ENCODE measurements at places on chromosomes 12 and 14.

DNA sequence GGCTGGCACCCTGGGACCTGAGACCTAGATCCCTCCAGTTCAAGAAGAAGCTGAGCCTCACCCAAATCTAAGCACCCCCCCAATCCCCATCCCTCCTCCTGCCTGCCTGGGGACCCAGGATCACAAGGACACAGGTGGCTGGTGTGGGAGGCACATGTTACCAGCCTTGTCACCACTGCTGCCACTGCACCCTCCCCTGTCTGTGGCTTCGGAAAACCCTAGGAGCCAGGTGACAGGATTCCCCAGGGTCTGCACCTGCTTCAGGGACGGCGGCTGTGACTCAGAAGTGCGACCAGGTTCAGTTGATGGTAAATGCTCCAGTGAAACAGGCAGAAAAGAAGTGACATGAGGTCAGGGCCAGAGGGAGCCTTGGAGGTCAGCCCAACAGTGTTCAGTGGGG is 62.8 kb upstream of the FAM222A start:
- DNase-seq = no peak

GRCh38 chr14:105938055-105938863 is 411.9 kb downstream of the TMEM121 start:
- no peak for DNase-seq

DNA sequence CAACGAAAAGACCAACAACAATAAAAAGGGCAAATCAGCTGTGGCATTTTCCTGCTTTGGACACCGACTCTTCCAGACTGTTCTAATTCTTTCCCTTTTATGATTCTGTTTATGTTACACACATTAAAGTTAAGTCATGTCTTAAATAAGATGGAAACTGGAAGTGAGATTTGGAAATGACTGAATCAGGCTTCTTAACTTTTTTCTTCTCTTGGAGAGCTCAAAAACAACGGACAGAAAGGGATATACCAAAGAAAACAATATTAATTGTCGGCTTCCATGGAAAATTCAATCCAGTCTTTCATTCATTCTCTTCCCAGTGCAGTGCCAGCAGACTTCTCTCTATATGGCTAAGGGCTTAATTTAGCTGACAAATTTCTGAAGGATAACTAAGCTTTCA is 214.9 kb upstream of the DDHD1 start:
- no peak for DNase-seq

GRCh38 chr14:91862417-91862816 is 4.9 kb downstream of the TC2N start:
- DNase-seq = no peak

DNA sequence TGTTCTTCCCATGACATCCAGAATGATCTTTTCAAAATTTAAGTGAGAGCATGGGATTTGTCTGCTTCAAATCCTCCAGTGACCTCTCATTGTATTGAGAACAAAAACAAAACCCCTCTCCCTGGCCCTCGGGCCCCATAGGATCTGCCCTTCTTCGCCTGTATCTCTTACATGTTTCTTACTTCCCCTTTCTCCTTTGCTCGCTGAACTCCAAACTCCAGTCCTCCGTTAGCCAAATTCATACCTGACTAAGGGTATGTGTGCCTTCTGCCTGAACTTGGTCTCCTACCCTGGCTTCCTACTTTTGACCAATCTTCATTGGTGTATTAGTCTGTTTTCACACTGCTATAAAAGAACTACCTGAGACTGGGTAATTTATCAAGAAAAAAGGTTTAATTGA is 13.2 kb upstream of the TSPAN11 start:
- DNase-seq = no peak

GRCh38 chr14:23299211-23299957 is 3.3 kb downstream of the PPP1R3E start:
- DNase-seq = no peak

DNA sequence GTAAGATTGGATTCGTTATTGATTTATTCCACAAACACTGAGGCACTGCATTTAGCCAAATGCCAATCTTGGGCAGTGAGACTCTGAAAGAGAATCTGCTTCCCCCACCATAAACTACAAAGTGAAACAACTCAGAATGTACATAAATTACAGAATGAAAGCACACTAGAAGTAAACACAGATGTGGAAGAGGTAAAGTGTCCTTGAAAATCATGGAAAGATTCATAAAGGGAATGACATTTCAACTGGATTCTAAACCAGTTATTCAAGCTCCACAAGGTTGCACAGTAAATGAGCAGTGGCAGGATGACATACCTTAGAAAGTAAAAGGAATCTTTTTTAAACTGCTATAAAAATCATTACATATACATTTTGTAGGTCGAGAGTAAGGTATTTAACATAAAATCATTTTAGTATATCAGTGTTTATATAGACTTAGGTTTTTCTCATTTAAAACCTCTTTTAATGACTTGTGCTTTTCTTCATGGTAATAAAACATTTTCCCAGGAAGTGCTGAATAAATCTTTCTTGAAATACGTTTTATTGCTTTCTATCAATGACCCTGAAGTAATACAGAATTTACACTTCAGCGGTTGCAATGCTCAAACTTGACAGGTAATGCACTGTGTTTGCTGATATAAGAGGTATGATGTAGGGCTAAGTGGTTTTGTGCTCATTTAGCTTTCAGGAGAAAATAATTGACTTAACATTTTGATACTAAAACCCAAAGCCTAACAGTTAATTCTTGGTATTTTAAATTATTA is 270.6 kb downstream of the NAV3 start:
- DNase-seq = no peak

- no peak for DNase-seq
These were observed 88.9 kb downstream of the PTGER2 start for GRCh38 chr14:52402812-52403526.

DNA sequence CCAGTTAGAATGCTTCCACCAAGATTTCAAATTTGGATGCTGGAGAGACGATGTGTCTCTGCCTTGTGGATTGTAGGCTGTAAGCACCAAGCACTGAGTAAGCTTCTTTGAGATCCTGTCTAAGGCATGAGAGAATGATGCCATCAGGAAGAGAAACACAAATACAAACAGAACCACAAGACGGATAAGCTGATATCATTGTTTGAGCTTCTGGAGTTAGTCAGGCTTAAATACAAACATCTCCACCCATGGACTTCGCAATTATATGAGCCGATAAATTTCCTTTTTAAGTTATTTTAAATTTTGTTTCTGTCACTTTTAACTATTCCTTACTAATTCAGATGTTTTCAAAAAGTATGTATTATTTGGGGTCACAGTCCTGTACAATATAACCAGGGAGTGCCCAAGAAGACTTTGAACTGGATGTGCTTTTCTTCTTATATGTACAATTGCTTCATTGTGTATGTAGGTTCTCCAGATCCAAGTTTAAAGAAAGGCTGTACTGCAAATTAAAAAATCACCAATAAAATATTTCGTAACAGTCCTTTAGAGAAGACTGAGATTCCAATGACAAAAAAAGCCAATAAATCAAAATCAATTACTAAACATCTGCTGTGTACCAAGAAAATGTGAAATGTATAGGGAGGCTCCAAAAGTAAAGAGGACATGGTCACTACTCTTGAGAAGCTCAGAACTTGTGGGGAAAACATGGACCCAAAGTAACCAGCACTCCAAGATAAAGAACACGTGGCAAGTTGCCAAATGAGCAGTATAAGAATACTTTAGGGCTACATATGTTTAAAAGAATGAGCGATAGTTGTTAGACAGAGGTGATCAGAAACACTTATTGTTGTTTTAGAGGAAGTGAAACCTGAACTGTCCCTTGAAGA is 274.1 kb downstream of the ADAMTS20 start:
- DNase-seq = no peak

GRCh38 chr12:58557171-58557570 is 363.1 kb downstream of the LRIG3 start:
- DNase-seq = no peak

DNA sequence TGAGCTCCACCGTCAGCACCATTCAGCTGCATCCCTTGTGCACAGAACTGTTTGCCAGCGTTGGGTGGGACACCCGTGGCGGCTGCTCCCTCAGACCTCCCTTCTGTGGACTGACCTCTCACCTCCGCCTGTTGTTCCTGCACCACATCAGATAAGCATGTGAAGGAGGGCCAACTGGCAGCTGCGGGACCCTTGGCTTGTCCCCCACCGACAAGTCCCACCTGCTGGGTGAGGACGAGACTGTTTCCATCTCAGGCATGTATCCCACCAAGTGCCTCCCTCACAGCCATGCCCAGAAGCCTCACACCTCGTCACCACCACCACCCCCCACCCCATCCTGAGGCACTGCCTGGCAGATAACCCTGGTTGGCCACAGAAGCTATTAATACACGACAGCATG is 18.6 kb upstream of the TEAD4 start:
- DNase-seq = no peak

DNA sequence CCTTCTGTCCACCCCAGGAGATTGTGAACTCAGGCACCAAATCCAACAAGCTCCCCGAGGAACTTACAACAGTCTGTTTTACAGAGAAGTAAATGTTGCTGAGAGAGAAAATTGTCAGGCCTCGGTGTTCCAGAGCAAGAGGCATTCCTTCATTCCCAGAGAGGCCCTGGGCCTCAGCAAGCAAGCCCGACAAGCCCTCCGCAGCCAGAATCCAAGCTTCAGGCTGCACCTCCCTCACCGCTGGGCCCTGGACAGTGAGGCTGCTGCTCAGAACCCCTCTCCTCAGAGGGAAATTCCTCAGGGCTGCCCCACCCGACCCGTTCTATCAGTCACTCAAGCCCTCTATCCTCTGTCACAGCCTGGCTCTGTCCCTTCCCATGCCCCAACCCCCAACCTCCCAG is 56.4 kb downstream of the ZFP36L1 start:
- DNase-seq = no peak

GRCh38 chr14:54450535-54450934 is 9.4 kb upstream of the CNIH1 start:
- DNase-seq = no peak

GRCh38 chr12:83843541-83843940 is 1069.1 kb downstream of the SLC6A15 start:
- DNase-seq = no peak

- DNase-seq = peak; percentile 55
These were observed 13.1 kb downstream of the KRT83 start for GRCh38 chr12:52307836-52308805.

DNA sequence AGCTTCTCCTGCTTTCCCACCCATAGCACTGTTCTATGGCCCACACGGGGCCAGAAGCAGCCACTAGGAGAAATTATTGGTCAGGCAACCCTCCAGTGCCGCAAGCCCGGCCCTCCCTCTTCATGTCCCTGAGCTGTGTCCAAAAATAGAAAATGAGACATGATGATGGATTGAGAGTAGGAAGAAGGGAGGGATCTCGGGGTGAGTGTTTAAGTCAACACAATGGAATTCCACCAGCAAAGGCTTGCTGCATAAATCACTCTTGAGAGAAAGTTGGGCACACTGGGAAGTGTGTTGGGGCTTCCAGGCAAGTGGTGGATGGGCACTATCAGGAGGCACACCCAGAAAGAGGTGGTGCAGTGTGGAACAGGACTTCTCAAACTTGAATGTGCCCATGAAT is 94.2 kb downstream of the LLPH start:
- DNase-seq = no peak

DNA sequence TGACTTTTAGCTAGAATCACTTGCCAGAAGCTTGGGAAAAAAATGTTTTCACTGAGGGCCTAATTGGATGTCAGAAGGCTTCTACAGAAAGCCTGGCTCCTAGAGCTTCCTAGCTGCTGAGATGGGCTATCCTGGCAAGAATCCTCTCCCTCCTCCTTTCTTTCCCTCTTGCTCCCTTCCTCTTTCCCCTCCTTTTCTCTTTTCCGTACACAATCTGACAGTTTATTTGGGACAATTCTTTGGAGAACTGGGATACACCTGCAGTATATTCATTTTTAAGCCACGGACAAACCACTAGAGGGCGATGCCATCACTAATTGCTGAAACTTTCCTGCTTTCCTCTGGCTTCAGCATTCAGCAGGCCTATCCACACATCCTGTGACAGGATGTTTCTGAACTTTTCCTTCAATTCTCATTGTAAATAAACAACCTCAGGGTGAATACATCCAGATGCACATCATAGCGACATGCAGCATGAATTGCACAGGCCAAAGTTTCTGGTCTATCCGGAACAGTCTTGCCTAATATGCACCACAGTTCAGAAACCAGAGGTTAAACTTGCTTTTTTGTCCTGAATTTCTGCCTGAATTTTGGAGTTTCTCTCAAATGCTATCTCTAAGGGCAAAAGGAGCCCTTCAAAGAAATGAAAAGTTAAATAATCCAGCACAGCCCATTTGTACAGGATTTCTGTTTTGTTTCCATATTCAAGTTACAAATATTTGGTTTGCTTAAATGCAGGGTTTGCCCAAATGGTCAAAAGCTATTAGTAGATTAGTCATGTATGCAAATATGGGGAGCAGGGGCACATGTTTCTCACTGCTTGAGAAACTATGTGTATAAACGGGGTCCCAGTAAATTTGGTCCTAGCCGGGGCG is 142.8 kb downstream of the PAWR start:
- DNase-seq = peak; percentile 24

- DNase-seq = peak; percentile 7
These were observed 143.4 kb upstream of the C14orf180 start for GRCh38 chr14:104436047-104436591.

DNA sequence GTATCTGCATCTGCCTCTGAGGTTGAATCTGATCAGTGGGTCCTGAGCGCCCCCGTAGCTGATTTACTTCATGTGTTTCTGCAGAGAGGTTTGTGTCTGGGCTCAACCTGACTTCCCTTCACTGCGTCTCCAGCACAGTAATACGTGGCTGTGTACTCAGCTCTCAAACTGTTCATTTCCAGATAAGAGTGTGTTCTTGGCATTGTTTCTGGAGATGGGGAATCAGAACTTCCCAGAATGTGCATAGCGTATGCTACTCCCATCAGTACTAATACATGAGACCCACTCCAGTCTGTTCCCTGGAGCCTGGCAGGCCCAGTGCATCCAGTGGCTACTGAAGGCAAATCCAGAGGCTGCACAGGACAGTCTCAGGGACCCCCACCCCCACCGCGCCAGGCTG is 1297.2 kb downstream of the TMEM121 start:
- DNase-seq = no peak

DNA sequence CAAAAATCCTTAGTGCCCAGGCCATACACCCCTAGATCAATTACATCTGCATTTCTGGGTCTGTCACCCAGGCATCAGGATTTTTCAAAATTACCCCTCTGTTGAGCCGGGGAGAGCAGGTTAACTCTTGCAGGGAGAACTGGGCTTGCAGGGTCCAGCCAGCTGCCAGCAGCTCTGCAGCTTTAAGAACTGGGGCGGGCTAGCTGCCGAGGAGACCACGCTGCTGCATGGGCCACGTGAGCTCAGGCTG is at the start of gene DGLUCY:
Gene DGLUCY (plus strand): TSS at position 245 of the 250 bp plus-strand sequence. CDS start 46,222 bp downstream, outside the sequence.
- DNase-seq = no peak

DNA sequence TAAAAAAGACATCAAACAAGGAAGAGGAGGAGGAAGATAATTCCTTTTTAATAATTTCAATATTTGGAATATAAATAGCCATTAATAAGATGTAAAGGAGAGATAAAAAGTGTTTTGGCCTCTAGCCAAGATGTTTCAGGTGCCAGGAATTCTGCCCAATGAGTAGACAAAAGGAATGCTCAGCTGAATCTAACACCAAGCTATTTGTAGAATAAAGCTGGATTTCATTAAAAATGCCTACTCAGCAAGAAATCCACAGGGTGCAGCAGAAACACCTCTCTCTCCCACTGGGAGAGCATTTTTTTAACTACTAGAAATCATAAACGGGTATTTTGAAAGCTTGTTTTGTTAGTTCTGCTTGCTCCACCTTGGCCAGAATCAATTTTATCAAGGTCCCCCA is 4.1 kb upstream of the STAB2 start:
- no peak for DNase-seq

Measured in activated T-cell treated with anti-CD3 and anti-CD28 coated beads, Interleukin-2, amount 50 U/mL, for 48 hours (primary cell).